Ovary (tissue), 10 donors: ENCODE measurements at places on chromosomes 12 and 14. TPM values are rescaled to one million over a fixed set of nuclear protein-coding genes. Genes with fewer than 3 reads are reported as not detected.
A peak's percentile ranks its signal among the peaks of the same experiment; 100 is the strongest.

DNA sequence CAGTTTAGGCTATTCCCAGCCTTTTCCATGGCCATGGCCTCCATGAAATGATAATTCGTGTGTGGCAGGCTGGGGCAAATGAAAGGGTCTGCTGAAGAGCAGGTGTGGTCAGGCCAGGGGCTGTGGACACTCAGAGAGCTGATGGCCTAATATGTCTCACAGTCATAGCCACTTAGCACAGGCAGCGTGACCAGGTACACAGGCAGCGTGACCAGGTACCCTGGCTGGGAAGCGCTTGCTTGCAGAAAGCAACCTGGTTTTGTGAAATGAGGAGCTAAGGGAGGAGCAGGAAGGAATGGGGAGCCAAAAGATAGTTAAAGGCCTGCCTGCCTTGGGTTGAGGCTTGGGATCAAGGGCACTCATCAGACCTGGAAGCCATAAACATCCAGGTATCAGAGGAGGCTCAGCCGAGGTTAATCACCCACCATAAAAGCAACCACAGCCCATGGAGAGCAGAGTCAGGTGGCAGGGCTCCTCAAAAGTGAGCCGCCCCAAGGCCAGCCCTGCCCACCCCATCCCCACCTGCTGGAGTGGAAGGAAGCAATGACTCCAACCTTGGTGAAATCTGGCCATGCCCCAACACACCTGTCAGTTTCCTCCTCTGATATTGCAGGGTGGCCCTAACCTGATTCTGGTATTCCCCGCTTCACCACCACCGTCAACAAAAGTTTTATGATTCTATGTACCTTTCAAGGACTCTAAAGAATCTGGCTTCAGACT is 8.0 kb upstream of the KRT8 start:
- H3K36me3 ChIP-seq: no peaks in the 10 kb centered on the region
- DNase-seq: no peak
- H3K27me3 ChIP-seq: no peaks in the 10 kb centered on the region
- no peak overlapping the region for H3K4me3 ChIP-seq
- no peaks in the 10 kb centered on the region for H3K4me1 ChIP-seq

Gene TAS2R43
- 6.9 TPM for total RNA-seq

- no peaks in the 10 kb centered on the region for H3K4me1 ChIP-seq
- no peak overlapping the region for H3K27ac ChIP-seq
- DNase-seq: no peak
Measured at GRCh38 chr14:22418631-22419030, 170.4 kb downstream of the DAD1 start.

DNA sequence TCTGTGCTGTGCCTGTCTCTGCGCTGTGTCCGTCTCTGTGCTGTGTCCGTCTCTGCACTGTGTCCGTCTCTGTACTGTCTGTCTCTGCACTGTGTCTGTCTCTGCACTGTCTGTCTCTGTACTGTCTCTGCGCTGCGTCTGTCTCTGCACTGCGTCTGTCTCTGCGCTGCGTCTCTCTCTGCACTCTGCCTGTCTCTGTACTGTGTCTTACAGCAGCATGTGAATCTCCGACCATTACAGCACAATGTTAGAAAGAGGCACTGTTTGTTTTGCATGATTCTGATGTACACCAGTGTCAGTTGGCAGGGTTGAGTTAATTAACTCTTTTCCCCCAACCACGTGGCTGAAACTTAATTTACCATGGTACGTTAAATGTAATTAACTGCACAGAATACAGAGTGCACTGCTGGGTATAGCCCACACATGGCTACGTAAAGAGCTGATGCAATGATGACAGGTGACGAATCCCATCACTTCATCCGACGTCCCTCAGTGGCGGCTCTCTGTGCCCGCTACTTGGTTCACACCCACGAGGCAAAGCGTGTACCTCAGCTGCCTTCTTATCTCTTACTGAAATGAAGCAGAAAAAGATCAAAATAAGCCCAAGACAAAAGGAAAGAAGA is 127.7 kb upstream of the SFSWAP start:
- no peak for DNase-seq
- no peaks in the 10 kb centered on the region for H3K27me3 ChIP-seq
- H3K4me1 ChIP-seq: no peaks in the 10 kb centered on the region
- no peak overlapping the region for H3K27ac ChIP-seq
- H3K4me3 ChIP-seq: no peak overlapping the region

- H3K4me1 ChIP-seq: no peaks in the 10 kb centered on the region
- H3K4me3 ChIP-seq: no peak overlapping the region
- H3K36me3 ChIP-seq: no peaks in the 10 kb centered on the region
Measured at GRCh38 chr12:106632797-106633450, 50.1 kb downstream of the RFX4 start.

DNA sequence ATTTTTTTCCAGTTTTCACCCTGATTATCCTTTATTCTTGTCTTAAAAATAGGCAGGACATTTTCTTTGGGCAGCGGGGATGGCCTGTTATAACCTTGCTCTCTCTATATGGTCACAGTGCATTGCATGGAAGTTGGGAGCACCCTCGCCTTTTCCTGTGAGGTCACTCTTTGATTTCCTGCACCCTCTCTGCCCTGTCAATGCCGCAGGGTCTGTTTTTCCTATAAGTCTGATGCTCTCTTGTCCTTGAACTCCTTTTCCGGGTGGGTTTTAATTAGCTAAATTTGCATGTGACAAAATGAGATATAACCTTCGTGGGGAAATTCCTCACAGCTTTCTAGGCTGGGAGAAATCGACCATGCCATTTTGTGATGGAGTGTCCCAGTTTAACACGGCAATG is 194.3 kb downstream of the CACNA1C start:
- H3K27me3 ChIP-seq: no peaks in the 10 kb centered on the region
- H3K36me3 ChIP-seq: no peaks in the 10 kb centered on the region
- no peak for DNase-seq

Gene EFCAB11
- total RNA-seq: 3.9 TPM

Gene CACNA2D4
- 5.0 TPM for total RNA-seq

Gene PROX2
- not detected for total RNA-seq

DNA sequence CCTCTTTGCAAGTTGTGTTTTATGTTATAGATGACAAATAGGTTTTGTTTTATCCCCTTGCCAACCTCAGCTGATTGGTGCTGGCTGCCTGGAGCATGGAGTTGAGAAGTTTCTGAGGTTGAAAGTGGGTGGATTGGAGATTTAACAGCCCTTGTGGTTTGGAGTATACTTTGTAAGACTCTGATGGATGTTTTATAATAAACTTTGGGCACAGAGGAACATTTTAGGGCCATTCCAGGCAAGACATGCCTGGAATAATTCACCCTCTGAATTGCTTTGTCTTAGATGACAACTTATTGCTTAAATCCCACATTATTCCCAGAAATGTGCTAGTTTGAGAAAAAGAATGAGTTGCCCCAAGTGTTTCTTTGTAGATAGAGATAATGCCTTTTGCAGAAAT is 158.9 kb downstream of the SLC5A8 start:
- no peaks in the 10 kb centered on the region for H3K27me3 ChIP-seq
- H3K4me3 ChIP-seq: no peak overlapping the region
- peaks cover 10% of the 10 kb centered on the region for H3K4me1 ChIP-seq
- DNase-seq: no peak

DNA sequence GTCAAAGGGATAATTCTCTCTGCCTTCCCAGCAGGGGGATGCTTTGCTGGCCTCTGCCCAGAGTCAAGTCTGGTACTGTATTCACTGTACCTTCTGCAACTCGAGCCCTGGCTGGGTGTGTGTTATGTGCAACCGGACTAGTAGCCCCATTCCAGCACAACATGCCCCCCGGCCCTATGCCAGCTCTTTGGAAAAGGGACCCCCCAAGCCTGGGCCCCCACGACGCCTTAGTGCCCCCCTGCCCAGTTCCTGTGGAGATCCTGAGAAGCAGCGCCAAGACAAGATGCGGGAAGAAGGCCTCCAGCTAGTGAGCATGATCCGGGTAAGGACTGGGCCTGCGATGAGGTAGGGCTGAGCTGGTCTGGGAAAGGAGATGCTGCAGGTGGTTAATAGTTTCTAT is 3.3 kb downstream of the RNF31 start:
- H3K27me3 ChIP-seq: no peaks in the 10 kb centered on the region
- peaks cover 6% of the 10 kb centered on the region for H3K4me1 ChIP-seq
- no peak overlapping the region for H3K27ac ChIP-seq
- H3K4me3 ChIP-seq: no peak overlapping the region

- H3K4me3 ChIP-seq: no peak overlapping the region
- no peaks in the 10 kb centered on the region for H3K27me3 ChIP-seq
- DNase-seq: no peak
- no peaks in the 10 kb centered on the region for H3K36me3 ChIP-seq
- no peak overlapping the region for H3K27ac ChIP-seq
Measured at GRCh38 chr12:3129301-3130056, 52.3 kb downstream of the TSPAN9 start.

GRCh38 chr14:75453817-75454434 is 26.1 kb downstream of the JDP2 start:
- peaks cover 49% of the 10 kb centered on the region for H3K4me1 ChIP-seq
- no peak for DNase-seq
- no peak overlapping the region for H3K4me3 ChIP-seq
- no peaks in the 10 kb centered on the region for H3K27me3 ChIP-seq

- DNase-seq: no peak
- H3K36me3 ChIP-seq: no peaks in the 10 kb centered on the region
- H3K27me3 ChIP-seq: no peaks in the 10 kb centered on the region
- no peak overlapping the region for H3K4me3 ChIP-seq
Measured at GRCh38 chr12:62575036-62575435, 108.4 kb downstream of the MON2 start.

Gene NEMP1
- 13.4 TPM for total RNA-seq

Gene SMCO2
- not detected for total RNA-seq

Gene NR2C1
- total RNA-seq: 33.8 TPM

DNA sequence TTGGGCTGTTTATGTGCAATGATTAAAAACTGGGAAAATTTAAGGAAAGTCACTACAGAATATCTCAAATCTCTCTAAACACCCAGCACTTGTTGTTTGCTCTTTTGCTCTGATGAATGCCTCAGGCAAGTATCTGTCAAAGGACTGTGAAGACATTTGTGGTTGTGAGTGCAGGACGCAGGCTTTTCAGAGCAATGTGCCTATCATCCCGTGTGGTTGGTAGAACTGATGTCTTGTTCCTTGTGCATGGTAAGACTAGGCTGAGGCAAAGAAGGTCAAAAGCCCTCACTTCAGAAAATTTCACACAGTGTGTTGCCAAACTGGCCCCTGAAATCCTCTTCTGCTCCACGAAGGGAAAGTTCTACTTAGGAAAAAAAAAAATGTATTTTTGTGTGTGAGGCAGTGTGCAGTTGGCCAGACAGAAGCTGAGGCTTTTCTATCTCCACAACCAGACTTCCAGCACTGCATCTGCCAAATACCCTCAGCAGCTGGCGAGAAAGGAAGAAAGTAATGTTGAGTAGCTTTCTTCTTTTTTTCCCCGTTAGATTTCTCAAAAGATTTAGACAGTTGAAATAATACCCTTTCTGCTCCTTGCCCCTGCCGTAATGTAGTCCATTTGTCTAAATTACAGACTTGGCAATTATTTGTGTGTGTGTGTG is 1103.1 kb downstream of the VRK1 start:
- no peaks in the 10 kb centered on the region for H3K27me3 ChIP-seq
- no peak for DNase-seq
- H3K4me3 ChIP-seq: no peak overlapping the region
- H3K27ac ChIP-seq: no peak overlapping the region

Gene CKB
- total RNA-seq: 100 TPM

GRCh38 chr12:62285284-62285683 is 25.1 kb downstream of the USP15 start:
- H3K27me3 ChIP-seq: no peaks in the 10 kb centered on the region
- H3K27ac ChIP-seq: no peak overlapping the region
- H3K36me3 ChIP-seq: no peaks in the 10 kb centered on the region
- no peak overlapping the region for H3K4me3 ChIP-seq
- peaks cover 4% of the 10 kb centered on the region for H3K4me1 ChIP-seq

GRCh38 chr14:69632164-69632563 is 20.8 kb downstream of the SUSD6 start:
- H3K27me3 ChIP-seq: no peaks in the 10 kb centered on the region
- no peak overlapping the region for H3K4me3 ChIP-seq
- no peak for DNase-seq
- H3K27ac ChIP-seq: no peak overlapping the region
- no peaks in the 10 kb centered on the region for H3K36me3 ChIP-seq
- peaks cover 32% of the 10 kb centered on the region for H3K4me1 ChIP-seq

Gene TC2N
- total RNA-seq: 81.7 TPM

Gene USP44
- total RNA-seq: 0.75 TPM

GRCh38 chr12:89314060-89314761 is 38.1 kb downstream of the DUSP6 start:
- H3K27me3 ChIP-seq: no peaks in the 10 kb centered on the region
- H3K4me1 ChIP-seq: no peaks in the 10 kb centered on the region
- H3K27ac ChIP-seq: no peak overlapping the region
- H3K4me3 ChIP-seq: no peak overlapping the region
- DNase-seq: no peak

Gene HOXC9
- total RNA-seq: 0.45 TPM

GRCh38 chr14:60276347-60276746 is 27.3 kb downstream of the PPM1A start:
- no peak overlapping the region for H3K4me3 ChIP-seq
- peaks cover 7% of the 10 kb centered on the region for H3K4me1 ChIP-seq
- no peak overlapping the region for H3K27ac ChIP-seq
- DNase-seq: no peak
- no peaks in the 10 kb centered on the region for H3K36me3 ChIP-seq
- H3K27me3 ChIP-seq: no peaks in the 10 kb centered on the region

DNA sequence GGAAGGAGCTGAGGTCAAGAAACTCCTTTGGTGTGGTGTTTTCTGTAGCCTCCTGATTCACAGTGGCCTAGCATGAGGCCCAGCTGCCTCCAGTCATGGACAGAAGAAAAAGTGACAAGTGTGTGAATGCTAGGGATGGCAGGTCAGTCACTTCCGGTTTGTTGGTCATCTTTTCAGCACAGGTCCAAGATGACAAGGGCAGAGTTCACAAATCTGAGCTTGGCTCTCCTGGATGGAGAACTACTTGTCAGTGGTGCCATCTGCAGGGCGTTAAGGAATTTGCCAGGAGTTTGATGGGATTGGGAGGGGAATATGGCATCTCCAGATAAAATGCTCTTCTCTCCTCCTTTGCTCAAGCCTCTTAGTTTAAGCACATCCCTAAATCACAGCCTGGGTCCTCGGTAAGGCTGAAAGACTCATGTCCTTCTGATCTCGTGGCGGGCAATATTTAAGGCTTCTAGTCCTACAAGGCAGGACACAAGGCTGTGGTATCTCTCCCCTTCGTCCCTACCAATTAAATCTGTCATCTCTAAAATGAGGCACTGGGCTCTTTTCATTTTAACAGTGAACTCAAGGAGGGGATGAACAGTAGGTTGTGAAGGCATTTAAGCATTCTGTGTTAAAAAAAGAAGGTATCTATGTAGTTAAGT is 10.0 kb downstream of the TUBA1B start:
- H3K4me3 ChIP-seq: no peak overlapping the region
- H3K36me3 ChIP-seq: no peaks in the 10 kb centered on the region
- no peak for DNase-seq
- H3K4me1 ChIP-seq: no peaks in the 10 kb centered on the region
- no peak overlapping the region for H3K27ac ChIP-seq
- no peaks in the 10 kb centered on the region for H3K27me3 ChIP-seq

- peak overlapping the region; percentile 47 for H3K27ac ChIP-seq
- no peak overlapping the region for H3K4me3 ChIP-seq
- peaks cover 12% of the 10 kb centered on the region for H3K4me1 ChIP-seq
- H3K36me3 ChIP-seq: no peaks in the 10 kb centered on the region
- DNase-seq: no peak
Measured at GRCh38 chr12:55718624-55719275, 1.4 kb upstream of the RDH5 start.

Gene CCDC60
- 1.4 TPM for total RNA-seq
